ENCODE measurements at places on chromosomes 5 and 9. TPM values are rescaled to one million over a fixed set of nuclear protein-coding genes. Genes with fewer than 3 reads are reported as not detected.

ORM1 gene
- not detected for total RNA-seq

CD74 gene
- 0.36 TPM for total RNA-seq

GCNT4 gene
- 0.56 TPM for total RNA-seq

ENTPD2 gene
- not detected for total RNA-seq

MCCC2 gene
- total RNA-seq = 16.8 TPM

PDZD2 gene
- total RNA-seq = 3.2 TPM

GTF3C4 gene
- total RNA-seq = 15.0 TPM

BTNL3 gene
- total RNA-seq = not detected

FGFR4 gene
- total RNA-seq = 0.09 TPM

SHB gene
- 28.9 TPM for total RNA-seq

CD14 gene
- 0.09 TPM for total RNA-seq

FAM174A gene
- total RNA-seq = 17.8 TPM

NREP gene
- 51.6 TPM for total RNA-seq

TMEM171 gene
- 7.0 TPM for total RNA-seq

SCAI gene
- total RNA-seq = 3.5 TPM

FRRS1L gene
- 0.28 TPM for total RNA-seq

PDCD1LG2 gene
- total RNA-seq = 11.7 TPM

GRXCR2 gene
- not detected for total RNA-seq

SMU1 gene
- total RNA-seq = 36.7 TPM

GHR gene
- total RNA-seq = 0.66 TPM

FOXD4L3 gene
- total RNA-seq = not detected

POU5F2 gene
- 0.85 TPM for total RNA-seq

LCN15 gene
- not detected for total RNA-seq

PLCXD3 gene
- under 0.01 TPM for total RNA-seq

ENHO gene
- not detected for total RNA-seq

All from endothelial cell of coronary artery (primary cell).